ENCODE measurements at places on chromosomes 16 and 17.

GRCh38 chr17:64418506-64419339 lies 28.1 kb upstream of the PECAM1 start:
- DNase-seq, result peak; percentile 70

- DNase-seq, result no peak
These were observed 44.5 kb downstream of the VMP1 start for GRCh38 chr17:59751955-59752413.

- no peak for DNase-seq
These were observed 821 bp downstream of the C16orf86 start for GRCh38 chr16:67667453-67667816.

GRCh38 chr16:50059111-50059510 lies 6.7 kb upstream of the HEATR3 start:
- DNase-seq, result no peak

- no peak for DNase-seq
These were observed 343.8 kb downstream of the TOX3 start for GRCh38 chr16:52203096-52203495.

DNA sequence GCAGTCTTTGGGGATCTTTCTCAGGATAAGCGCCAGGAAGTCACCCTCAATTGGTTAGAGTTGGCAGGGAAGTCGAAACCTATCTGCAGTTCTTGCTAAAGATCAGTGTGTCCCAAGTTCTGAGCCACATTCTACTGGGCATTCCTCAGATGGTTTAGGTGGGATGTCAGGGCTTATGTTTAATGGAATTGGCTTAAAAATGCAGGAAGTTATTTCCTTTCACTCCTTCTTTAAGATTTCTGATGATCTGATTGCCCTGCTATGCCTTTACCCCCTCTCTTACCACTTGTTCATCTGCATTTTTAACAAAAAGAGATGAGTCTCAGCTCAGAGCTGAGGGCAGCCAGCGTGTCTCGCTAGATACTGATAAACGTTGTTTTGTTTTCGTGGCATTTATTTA lies 30.8 kb downstream of the FOXL1 start:
- peak; percentile 93 for DNase-seq

- DNase-seq, result no peak
These were observed 16.6 kb downstream of the PMM2 start for GRCh38 chr16:8814095-8814806.

GRCh38 chr17:36645422-36645821 lies 44.0 kb downstream of the MRM1 start:
- no peak for DNase-seq

DNA sequence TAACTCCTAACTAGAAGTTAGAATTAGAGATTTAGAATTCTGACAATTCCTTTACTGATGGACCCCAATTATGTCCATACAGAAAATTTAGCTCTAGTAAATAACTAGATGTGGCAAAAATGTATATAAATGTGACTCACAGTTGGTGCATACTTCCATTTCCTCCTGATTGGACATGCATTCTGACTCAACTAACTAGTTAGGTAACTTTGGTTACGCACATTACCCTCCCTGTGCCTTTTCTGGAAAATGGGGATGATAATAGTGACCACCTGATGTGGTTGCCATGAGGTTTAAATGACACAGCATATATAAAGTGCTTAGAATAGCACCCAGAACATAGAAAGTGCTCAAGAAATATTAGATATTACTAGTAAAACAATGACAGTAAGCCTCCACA lies 550.0 kb upstream of the SALL1 start:
- DNase-seq, result no peak

DNA sequence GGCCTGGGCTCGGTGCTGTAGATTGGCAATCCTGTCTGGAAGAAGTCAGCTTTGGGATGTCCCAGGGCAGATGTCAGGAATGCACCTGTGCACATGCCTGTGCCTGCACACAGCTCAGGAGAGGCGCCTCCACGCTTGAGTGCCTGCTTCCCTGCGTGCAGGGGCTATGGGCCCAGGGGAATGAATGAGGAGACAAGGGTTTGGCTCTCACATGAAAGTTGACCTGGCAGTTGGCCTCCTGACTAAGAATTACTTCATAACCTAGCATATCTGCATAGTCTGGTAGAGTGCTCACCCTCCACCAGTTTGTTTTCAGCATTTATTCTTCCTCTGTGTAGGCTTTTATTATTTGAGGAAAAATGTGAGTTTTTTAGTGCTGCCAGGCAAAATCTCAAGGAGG lies 50.0 kb downstream of the PLD6 start:
- no peak for DNase-seq

DNA sequence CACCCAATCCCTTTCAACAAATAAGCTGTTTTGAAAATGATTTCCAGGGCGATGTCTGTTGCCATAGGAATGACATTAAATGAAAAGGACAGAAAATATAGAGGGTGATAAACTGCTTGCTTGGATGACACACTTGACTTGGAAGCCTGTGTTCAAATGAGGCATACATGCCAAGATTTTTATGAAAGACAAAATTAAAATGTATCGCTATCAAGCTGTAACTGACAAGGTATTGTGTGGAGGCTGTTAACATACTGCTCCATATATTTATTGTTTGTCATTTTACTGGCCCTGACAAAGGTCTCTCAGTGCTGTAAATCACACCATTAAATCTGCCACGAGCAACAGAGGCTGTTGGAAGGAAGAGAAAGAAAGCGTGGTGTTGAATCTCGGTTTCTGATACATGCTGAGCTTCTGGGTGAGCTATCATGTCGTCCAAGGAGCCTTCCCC lies 456.2 kb upstream of the SALL1 start:
- DNase-seq, result no peak

DNA sequence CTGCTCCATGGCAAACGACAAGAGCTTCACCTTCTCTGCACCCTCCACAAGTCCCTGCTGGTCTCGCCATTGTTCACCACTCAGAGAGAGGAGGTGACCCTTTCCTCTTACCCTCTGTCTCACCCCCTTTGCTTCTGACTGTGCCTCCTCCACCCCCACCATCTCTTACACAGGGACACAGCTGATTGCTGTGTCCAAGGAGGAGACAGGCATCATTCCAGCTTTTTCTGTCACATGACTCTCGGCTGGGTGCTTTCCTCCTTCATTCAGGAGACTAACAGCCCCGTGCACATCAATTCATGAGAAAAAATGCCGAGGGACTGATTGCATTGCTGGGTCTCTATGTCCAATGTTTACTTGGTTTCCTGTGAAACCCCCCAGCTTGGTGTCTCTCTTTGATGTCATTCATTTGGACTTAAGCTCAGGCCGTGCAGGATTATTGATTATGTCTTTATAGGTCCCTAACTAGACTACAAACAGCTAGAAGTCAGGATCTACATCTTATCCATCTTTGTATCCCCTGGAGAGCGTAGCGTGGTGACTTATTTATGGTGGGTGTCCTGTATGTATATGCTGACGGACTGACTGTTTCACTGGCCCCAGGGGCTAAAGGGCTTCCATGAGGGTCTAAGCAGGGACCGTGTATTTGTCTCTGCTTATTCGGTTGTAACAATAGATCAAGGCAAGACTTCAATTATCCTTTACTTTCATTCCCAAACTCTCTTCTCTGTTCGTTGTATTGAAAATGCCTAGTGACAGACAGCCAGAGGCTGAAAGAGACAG lies 82.2 kb upstream of the CDH13 start:
- DNase-seq, result no peak

GRCh38 chr16:783404-784161 lies 4.6 kb downstream of the RPUSD1 start:
- no peak for DNase-seq

DNA sequence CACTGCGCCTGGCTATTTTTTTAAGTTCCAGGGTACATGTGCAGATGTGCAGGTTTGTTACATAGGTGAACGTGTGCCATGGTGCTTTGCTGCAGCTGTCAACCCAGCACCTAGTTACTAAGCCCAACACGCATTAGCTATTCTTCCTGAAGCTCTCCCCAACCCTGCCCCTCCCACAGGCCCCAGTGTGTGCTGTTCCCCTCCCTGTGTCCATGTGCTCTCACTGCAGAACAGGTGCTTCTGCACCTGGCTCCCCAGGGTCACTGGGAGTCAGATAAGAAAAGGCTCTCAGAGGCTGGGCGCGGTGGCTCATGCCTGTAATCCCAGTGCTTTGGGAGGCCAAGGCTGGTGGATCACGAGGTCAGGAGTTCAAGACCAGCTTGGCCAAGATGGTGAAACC lies 6.2 kb downstream of the HASPIN start:
- DNase-seq, result no peak

- no peak for DNase-seq
These were observed 2.1 kb downstream of the ITGAL start for GRCh38 chr16:30474684-30475083.

- no peak for DNase-seq
These were observed 343.0 kb upstream of the CDH5 start for GRCh38 chr16:66023481-66023880.

- DNase-seq, result no peak
These were observed 225.9 kb downstream of the SEC14L1 start for GRCh38 chr17:77366558-77367245.

GRCh38 chr17:60229188-60229802 lies 79.5 kb downstream of the CA4 start:
- peak; percentile 31 for DNase-seq

GRCh38 chr17:66964930-66965800 lies 658 bp downstream of the CACNG4 start:
- peak; percentile 42 for DNase-seq

Measured in A172 (cell line).